Endothelial cell of umbilical vein (primary cell): ENCODE measurements at places on chromosomes 12 and 14. TPM values are rescaled to one million over a fixed set of nuclear protein-coding genes. Genes with fewer than 3 reads are reported as not detected.

TEAD4 gene
- total RNA-seq = 39.4 and 46.0 TPM in 2 replicates

VRTN gene
- total RNA-seq = not detected in 2 replicates

ACSM4 gene
- not detected in 2 replicates for total RNA-seq

ITGB7 gene
- not detected in 2 replicates for total RNA-seq

IAPP gene
- total RNA-seq = not detected in 2 replicates

GDF3 gene
- total RNA-seq = 4.1 and 5.0 TPM in 2 replicates

DPF3 gene
- 3.5 and 8.1 TPM in 2 replicates for total RNA-seq

CLEC4D gene
- total RNA-seq = not detected in 2 replicates

TTLL5 gene
- total RNA-seq = 70.0 and 93.6 TPM in 2 replicates

SLCO1B1 gene
- not detected in 2 replicates for total RNA-seq

TDRD9 gene
- total RNA-seq = 0.83 and 1.4 TPM in 2 replicates
